Amniotic epithelial cell (primary cell): ENCODE measurements at places on chromosomes 2 and 18.
A peak's percentile ranks its signal among the peaks of the same experiment; 100 is the strongest.

DNA sequence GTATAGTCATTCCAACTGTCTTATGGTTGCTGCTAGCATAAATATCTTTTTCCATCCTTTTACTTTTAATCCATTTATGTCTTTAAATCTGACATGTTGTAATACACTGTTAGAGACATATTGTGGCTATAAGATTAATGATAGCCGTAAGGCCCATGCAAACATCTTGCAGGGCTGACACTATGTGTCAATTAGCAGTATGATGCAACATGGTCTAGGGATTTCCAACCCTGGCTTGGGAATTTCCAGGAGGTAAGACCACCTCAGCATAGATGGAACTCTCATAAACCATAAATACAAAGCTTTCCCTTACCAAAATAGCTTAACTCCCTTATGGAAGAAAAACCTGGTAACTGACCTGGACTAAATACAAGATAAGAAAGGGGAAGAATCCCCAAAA is 16.5 kb downstream of the SCLY start:
- peak; percentile 42 for DNase-seq

- DNase-seq: no peak
Measured at GRCh38 chr2:104109356-104109755, 744.6 kb upstream of the POU3F3 start.

- peak; percentile 67 for DNase-seq
Measured at GRCh38 chr2:135664623-135665068, 77.0 kb upstream of the UBXN4 start.

DNA sequence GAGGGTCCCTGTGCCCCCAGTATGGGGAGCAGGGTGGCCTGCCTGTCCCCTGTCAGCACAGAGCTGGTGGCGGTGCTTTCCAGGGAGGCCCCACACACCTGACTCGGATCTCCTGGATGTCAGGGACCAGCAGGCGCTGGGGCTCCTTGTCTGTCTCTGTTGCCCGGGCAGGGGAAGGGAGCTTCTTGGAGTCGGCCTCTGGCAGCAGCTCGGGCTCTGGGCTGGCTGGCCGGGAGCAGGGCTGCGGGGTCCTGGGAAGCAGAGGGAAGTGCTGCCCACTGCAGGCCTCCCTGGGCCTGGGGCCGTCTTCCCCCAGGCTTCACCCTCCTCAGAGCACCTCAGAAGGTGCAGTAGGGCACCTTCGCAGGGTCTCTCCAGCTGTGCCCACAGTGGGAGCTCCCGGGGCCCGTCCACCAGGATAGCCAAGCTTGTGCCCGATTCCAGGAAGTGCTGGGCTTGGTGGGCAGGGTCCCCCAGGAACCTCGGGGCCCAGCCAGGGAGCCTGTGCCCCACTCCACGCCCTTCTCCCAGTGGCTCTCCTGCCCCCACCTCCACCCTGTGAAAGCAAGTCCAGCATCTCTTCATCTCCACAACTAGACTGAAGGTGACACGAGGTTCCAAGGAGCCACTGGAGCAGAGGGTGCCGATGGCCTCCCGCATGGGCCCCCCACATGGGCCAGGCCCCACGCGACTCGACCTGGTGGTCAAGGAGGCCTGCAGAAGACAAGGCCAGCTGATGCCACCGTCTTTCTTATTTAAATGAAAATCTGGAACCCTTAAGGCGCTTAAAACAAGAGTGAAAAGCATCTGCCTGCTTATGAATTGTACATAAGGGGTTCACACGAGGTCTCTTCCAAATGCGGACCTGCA is 28.2 kb downstream of the AQP12A start:
- DNase-seq: no peak

GRCh38 chr2:54114936-54115283 is 505 bp upstream of the ACYP2 start:
- DNase-seq: no peak
